ENCODE measurements at places on chromosomes 3 and 15. TPM values are rescaled to one million over a fixed set of nuclear protein-coding genes. Genes with fewer than 3 reads are reported as not detected.

DNA sequence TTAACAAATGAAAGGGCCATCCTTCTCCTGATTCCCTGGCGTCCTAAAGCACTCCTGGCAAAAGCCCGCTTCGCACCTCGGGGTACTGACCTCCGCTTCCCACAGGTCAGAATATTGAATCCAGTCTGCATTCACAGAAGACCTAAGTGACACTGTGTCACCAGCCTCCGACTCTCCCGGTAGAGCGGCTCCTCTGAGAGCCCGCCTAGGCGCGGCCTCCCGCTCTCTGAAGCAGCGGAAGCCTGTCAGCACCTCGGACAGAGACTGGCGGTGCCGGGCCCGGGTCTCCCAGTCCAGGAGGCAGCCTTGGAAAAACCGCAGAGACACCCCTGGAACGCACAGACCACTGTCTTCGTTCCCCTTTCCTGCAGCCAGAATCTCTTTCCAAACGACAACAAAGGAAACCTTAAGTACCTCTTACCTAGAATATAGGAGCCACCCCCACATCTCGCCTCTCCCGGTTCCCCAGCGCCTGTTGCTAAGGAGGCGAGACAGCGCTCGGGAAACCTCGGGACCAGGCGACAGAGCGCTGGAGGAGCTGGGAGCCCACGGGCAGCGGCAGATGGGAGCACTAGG lies 1.2 kb downstream of the GABRB3 start:
- DNase-seq: no peak

GRCh38 chr15:42456971-42457370 lies 34.0 kb downstream of the ZNF106 start:
- no peak for DNase-seq

DNA sequence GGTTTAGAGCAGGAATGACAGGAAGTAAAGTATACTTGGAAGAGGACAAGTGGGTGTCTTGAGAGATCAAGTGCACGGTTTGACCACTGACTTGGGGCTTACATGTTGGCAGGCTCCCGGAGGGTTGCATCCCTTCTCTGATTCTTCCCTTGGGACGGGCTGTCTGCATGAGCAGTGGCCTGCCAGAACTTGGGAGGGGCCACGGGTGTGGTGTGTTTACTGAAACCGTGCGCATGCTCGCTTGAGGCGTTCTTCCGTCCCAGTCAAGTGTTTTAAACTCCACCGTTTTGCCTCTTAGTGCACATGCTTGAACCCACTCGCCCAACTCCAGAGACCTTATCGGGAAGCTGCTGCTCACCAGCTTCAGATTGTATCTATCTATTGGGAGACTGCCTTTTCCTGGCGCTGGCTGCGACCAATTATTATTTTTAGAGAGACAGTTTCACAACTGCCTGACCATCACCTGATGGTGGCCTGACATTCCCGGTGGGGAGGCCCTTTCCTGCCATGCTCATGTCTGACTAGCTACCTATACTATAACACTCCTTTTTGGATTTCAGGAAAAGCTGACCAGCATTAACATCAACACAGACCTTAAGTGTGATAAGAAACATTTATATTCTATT lies 14.9 kb upstream of the C3orf22 start:
- no peak for DNase-seq

GRCh38 chr3:151303751-151304150 lies 12.9 kb downstream of the GPR87 start:
- DNase-seq: no peak

- no peak for DNase-seq
These were observed 473.6 kb downstream of the ROBO2 start for GRCh38 chr3:77513542-77513941.

- DNase-seq: no peak
These were observed 58.3 kb upstream of the SKOR1 start for GRCh38 chr15:67766968-67767367.

- DNase-seq: no peak
These were observed 27.3 kb upstream of the MBNL1 start for GRCh38 chr3:152241142-152242017.

GRCh38 chr3:134710313-134710680 lies 59.5 kb upstream of the KY start:
- no peak for DNase-seq

DNA sequence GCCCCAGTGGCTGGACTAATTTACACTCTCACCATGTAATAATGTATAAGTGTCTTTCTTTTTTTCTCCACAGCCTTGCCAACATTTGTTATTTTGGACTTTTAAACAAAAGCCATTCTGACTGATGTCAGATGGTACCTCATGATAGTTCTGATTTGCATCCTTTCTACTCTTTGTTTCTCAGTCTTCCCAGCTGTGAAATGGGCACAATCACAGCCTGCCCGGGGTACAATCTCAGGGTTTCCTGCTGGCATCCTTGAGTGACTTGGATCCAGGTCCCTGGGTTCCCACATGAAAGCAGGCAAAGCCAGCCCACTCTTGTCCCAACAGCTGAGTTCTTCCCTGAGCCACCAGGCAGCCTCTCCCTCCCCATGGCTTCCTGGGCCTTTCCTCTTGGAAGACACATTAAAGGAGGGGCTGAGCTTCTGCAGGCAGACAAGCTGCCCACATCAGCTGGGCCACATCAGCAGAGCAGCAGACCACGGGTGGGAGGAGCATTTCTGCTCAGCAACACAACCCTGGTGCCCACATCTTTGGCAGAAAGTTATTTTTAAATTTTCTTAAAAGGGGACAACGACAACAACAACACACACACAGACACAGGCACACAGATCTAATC lies 82.0 kb downstream of the MYLK start:
- DNase-seq: no peak

GRCh38 chr3:13296662-13297061 lies 123.5 kb downstream of the NUP210 start:
- DNase-seq: peak; percentile 13

GRCh38 chr3:105431200-105431599 lies 64.5 kb downstream of the ALCAM start:
- no peak for DNase-seq

GRCh38 chr3:10249833-10250232 lies 1.6 kb downstream of the TATDN2 start:
- DNase-seq: no peak

- no peak for DNase-seq
These were observed 1.7 kb downstream of the NCKIPSD start for GRCh38 chr3:48684054-48684349.

GRCh38 chr3:135248213-135248612 lies 453.2 kb downstream of the EPHB1 start:
- no peak for DNase-seq

DNA sequence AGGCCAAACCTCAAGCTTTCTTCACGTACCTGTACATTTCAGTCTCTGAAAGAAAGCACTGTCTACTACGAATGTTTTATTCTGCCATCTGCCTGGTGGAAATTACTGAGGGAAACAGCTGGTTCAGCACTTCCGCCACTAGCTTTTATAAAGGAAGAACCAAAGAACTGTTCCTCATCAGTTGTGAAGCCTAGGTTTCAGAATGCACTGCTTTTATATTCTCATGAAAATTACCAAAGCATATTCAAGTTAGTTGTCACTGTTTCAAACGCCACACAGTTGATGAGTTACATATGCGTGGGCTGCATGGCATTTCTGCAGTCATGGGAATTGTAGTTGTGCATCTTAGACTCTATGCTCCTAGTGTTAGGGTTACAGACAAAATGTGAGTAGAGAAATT lies 21.5 kb upstream of the ZBTB38 start:
- DNase-seq: no peak

DNA sequence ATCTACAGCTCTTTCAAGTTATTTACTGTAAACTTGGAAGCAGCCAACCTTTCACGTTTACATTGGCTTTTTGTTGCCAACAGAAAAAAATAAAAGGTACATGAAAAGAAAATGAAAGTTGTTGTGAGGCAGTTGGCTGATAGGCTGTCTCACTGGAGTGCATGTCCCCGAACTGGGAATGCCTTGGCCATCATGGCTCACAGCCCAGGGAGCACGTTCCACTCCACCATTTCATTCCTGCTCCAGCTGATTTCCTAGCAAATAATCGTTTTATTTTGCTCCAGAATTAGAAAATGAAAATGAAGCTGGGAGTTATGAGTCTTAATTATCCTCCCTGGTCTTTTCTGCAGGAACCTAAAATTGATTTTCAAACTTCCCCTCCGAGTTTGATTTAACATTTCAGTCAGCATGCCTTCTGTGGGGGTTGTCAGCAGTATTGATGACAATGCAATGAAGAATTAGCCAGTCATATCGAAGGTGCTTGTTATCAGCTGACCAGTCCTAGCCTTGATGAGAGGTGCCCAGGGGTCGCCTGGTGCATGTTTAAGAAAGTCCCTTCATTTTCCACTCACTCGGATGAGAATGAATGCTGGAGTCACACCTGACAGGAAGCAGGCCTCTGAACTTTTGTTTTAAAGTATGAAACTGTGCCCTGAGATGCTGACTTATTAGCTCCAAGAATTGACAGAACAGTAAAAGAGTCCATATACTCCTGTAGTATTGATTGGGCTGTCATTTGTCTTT lies 293.7 kb upstream of the TRIM42 start:
- DNase-seq: no peak

- peak; percentile 64 for DNase-seq
These were observed 68.9 kb upstream of the TLE3 start for GRCh38 chr15:70166506-70167087.

- no peak for DNase-seq
These were observed 108.3 kb upstream of the CACNA2D3 start for GRCh38 chr3:54014067-54014466.

DNA sequence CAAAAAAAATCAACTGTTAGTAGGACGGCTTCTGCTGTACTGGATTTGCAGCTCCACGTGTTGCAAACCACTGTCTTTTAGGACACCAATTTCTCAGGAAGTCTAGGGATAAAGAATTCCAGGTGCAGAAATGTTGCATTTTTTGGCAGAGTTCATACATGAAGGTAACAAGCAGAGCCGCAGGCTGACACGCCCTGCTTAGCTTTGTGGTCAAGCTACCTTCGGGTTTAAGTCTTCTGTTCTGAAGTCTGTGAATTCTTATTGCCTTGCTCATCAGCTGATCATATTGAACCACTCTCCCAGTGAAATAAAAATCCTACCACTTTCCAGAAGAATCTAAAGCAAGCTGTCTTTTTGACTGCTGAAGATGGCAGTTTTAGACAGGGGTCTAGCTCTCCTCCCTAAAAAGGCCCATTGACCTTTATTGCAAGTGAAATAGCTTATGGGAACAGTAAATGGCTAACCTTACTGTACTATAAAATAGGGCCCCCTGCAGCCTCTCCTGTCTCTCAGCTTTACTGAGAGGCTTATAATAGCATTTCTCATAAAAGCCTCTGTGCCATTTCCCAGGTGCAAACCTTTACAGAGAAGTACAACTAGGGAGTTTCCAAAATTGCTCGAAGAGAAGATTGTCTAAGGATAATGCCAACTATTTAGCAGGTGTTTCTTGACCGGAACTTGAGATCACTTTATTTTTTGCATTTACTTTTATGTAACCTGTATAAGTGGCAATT lies 262.2 kb upstream of the IL12A start:
- DNase-seq: no peak

- no peak for DNase-seq
These were observed 53.3 kb downstream of the EBLN2 start for GRCh38 chr3:73114711-73115110.

The RAB6B gene
- 6.9 TPM for total RNA-seq

The FAM227B gene
- total RNA-seq: 3.9 TPM

The SPESP1 gene
- 2.2 TPM for total RNA-seq

The ACAN gene
- 13.5 TPM for total RNA-seq

The TMC3 gene
- not detected for total RNA-seq

The RTP2 gene
- not detected for total RNA-seq

The THRB gene
- total RNA-seq: 25.0 TPM

The AADAC gene
- 0.42 TPM for total RNA-seq

The GLCE gene
- 9.5 TPM for total RNA-seq

The SUSD5 gene
- 3.7 TPM for total RNA-seq

The VIPR1 gene
- 1.3 TPM for total RNA-seq

The EEF1AKMT4 gene
- 2.5 TPM for total RNA-seq

The EXD1 gene
- total RNA-seq: not detected
